Stimulated activated naive CD4-positive, alpha-beta T cell treated with Interleukin-2 at 50 U/mL for 16 hours (primary cell): ENCODE measurements at places on chromosomes 16 and 17.

GRCh38 chr16:28935924-28936783, 4.4 kb downstream of the CD19 start:
- peak; percentile 69 for DNase-seq

DNA sequence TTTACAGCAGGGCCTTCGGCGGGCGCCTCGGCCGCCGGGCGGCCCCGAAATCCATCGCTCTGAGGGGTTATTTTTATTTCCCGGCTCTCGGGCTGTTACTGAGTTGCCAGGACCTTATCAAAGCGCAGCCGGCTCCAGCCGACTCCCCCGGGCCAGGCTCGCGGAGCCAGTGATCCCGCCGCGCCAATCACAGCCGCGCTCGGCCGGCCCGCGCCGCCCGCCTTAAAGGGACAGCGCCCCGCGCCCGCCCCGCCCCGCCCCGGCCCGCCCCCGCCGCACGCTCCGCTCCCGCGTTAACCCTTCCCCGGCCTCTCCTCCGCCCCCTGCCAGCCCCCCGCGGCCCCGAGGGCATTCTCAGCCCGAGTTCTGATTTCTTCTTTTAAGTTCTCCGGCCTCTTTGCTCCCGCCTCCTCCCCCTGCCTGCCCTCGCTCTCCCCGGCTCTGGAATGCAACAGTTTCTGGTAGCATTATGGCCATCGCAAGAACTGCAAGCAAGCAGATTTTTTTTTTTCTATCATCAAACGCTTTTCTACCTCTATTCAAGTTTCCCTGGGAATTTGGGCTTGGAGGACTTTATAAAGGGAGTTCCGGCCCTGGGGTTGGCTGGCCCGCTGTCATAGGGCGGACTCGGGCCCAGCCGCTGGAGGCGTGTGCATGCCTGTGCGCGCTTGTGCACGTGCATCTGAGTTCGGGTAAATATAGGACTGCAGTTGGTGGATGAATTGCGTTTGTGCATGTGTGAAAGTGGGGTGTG, at the start of gene AXIN2:
Gene AXIN2, minus strand, starts transcription at position 197 of the 754 bp plus-strand sequence. CDS start 3,028 bp downstream, outside the sequence.
- DNase-seq, result peak; percentile 88

DNA sequence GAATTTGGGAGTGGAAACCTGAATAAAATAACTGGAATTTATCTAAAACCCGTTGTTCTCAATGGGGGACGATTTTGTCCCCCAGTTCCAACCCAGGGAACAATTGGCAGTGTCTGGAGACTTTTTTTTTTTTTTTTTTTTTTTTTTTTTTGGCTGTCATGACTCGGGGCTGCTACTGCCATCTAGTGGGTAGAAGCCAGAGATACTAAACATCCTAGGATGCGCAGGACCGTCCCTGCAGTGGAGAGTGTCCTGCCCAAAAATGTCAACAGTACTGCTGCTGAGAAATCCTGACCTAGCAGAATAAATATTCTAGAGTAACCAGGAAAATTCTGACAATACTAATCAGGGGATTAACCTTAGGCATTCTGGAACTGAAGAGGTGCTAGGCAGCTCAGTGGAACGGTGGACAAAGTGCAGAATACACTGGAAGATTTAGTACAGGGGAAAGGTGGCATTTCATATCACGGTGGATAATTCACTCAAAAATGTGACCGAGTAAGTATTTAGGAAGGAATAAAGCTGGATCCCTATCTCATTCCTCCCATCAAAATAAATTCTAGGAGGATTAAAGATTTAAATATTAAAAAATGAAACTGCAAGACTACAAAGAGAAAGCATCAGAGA, 107.6 kb downstream of the SPECC1 start:
- peak; percentile 31 for DNase-seq

DNA sequence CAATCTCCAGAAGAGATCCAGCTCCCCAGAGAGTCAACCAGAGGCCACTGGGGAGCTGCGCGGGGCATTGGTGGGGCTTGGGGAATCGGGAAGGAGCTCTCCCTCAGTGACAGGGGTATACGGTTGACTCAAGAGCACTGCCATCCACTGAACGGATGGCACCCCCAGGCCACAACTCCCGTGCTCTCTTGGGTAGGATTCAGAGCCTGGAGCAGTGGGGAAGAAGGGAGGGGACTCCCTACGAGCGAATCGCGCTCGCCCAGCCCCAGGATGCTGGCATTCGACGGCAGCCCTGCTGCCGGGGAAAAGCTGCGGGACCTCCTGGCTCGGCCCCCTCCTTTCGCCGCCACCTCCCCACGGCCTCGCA, 473 bp upstream of the TPPP3 start:
- no peak for DNase-seq

GRCh38 chr16:89364606-89365005, 125.8 kb downstream of the ANKRD11 start:
- no peak for DNase-seq

DNA sequence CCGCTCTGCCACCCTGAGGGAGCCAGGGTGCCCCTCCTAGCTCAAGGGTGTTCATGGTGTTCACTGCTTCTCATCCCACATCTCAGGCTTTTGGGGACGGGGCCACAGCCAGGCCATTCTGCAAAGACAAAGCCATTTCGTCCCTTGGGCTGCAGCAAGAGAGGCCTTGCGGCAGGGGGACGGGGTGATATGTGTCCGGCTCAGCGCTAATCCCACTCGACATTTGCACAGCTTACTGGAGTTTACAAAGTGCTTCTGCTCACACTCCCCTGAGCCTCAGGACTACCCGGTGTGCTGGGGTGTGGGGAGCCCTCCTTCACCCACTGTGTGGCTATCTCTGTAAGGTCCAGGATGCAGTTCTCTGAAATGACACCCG, 84.3 kb downstream of the RTN4RL1 start:
- no peak for DNase-seq

- DNase-seq, result no peak
These were observed 59.9 kb downstream of the WNT3 start for GRCh38 chr17:46758614-46759013.

- DNase-seq, result no peak
These were observed 36.8 kb downstream of the ASPA start for GRCh38 chr17:3512505-3513171.

DNA sequence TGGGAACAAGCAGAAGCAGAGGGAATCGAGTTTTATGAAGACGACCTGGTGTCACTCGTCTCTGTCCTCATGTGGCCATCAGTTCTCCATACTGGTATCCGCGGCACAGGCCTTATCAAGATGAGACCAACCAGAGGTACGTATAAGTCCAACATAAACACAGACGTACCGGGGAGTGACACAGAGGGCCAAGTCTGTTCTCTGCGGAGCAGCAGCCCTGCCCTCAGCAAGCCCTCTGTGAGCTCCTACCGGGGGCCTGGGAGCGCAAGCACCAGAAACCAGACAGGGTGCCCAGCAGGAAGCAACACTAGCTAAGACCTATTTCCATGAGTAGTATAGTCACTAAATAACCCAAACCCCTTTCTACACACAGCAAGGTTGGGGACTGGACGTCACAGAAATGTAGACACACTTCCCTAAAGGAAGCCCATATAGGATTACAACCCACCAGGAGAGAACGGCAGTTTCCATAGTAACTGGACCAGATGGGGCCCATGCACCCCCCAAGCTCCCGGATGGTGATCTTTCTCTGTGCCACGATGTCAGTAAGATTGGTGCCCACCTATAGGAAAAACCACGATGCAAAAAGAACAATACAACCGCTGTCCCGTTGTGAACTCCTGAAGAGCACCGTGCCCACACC, 911 bp downstream of the ARL16 start:
- DNase-seq, result no peak

- DNase-seq, result no peak
These were observed 52.8 kb downstream of the GSG1L start for GRCh38 chr16:28010671-28011070.

DNA sequence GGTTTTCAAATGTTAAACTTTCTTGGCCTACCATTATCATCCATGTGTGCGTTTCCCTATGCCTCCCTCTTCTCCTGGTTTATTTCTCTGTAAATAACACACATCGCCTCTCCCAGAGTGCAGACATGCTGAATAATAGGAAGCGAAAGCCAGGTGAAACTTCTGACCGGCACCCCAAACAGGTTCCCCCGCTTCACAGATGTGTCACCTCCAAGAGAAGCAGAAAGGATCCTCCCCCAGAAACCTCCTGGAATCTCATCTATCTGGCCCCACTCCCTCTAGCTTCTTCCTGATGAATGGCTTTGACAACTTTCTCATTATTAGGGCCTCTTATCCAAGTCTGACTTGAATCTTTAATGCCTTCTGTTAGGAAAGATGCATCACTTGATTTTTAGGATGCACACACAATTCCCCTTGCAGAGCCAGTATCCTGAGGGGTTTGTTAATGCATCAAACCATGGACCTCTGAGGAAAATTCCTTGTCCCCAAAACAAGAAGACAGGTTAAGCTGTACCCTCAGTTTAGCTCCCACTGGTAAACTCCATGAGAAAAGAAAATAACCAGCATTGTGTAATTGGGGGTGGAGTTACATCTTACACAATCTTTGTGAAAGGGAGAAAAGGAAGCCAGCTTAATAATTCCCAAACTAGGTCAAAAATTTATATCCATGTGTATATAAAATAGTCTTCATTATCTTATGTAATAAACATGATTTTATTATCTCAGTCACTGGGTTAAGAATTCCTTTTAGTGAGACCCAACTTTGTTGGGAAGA, 20.1 kb upstream of the HYDIN start:
- DNase-seq, result no peak

DNA sequence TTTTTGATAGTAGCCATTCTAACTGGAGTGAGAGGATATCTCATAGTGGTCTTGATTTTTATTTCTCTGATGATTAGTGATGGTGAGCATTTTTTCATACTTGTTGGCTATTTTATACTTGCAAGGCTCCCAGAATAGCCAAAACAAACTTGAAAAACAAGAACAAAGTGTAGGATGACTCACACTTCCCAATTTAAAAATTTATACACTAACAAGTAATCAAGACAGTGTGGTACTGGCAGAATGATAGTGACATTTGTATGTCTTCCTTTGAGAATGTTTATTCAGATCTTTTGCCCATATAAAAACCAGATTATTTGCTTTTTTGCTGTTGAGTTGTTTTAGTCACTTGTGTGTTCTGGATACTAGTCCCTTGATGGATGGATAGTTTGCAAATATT, 17.8 kb downstream of the SPECC1 start:
- DNase-seq, result no peak

GRCh38 chr17:55575058-55575636, 63.9 kb upstream of the SMIM36 start:
- no peak for DNase-seq

DNA sequence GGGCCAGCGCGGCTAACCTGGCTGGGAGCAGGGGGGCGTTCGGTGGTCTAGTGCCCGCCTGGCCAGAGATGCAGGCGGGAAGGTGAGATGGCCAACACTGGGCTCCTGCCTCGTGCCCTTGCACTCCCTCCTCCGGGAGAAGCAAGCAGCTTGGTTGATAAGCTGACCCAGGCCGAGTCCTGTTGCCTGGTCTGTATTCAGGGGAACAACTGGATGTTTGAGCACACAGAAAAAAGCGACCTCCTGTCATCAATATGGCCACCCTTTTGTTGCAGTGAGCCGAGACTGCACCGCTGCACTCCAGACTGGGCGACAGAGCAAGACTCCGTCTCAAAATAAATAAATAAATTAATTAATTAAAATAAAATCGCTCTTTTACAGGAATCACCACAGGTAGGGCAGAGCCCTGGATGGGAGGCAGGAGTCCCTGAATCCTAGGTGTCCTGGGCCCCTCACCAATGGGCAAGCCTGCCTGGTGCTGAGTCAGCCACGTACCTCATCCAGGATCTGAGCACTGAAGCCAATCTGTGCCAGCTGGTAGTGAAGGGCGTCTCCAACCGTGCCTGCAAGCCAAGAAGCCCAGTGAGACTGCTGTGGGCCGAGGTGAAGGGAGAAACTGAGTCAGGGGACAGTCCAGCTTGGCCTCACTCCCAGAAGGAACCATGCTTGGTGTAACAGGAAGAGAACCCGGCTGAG, 31.8 kb downstream of the HASPIN start:
- DNase-seq, result no peak

DNA sequence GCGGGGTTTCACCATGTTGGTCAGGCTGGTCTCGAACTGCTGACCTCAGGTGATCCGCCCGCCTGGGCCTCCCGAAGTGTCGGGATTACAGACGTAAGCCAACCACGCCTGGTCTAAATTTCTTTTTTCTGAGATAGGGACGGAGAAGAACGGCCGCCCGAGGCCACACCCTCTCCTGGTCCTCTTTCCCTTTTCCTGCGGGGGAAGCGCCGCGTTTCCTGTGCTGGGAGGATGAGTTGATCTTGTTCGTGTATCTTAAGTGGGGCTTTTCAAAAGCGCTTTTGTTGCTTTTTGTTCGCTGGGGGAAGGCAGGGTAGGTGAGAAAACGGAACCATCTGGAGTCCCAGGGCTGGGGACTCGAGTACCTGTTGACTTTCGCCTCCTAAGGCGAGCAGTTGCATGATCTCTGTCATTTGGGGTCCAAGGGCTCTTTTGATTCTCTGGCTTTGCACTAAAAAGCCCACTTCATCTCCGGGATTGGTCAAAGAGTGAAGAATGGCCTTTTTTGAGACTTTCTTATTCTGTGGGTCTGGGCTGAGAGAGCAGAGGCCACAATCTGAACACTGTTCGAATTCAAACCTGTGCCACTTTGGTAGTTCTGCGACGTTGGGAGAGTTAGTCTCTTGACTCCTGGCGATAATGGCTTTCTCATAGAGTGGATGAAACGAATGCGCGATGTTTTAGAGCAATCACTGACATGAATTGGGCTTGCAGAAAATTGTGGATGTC, 1.3 kb downstream of the FUS start:
- no peak for DNase-seq

- no peak for DNase-seq
These were observed 15.9 kb downstream of the CYB561 start for GRCh38 chr17:63430223-63430622.

DNA sequence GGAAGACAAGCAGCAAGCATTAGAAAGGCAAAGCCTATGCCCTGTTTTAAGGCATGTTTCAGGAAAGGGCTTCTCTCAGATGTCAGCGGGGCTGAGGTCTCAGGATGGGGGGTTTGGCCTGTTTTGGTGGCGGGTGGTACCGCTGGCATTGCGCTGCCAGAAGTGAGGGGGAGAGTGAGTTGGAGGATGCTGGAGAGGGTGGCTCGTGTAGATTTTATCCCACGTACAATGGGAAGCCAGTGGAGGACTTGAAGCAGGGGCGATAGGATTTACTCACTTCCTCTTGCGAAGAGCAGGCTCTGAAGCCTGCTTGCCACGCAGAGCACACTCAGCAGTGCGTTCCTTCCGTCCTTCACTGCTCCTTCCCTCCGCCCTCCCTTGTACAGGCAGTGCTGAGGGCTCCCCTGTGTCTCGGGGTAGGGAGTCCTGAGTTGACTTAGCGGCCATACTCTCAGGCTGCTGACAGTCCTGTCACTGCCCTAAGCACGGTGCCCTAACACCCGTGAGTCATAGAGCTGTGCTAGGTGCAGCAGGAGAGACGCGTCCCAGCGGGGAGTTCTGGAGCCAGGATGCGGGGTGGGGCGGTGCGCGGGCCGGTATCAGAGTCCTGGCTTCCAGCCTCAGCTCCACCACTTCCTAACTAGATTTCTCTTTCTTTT, 113.1 kb downstream of the SNX29 start:
- DNase-seq, result no peak
